Peyer's patch (tissue), 4 donors: ENCODE measurements at places on chromosomes 12 and 14. TPM values are rescaled to one million over a fixed set of nuclear protein-coding genes. Genes with fewer than 3 reads are reported as not detected.
A peak's percentile ranks its signal among the peaks of the same experiment; 100 is the strongest.

GRCh38 chr14:96811265-96811664 lies 14.1 kb downstream of the VRK1 start:
- no peaks in the 10 kb centered on the region for H3K27me3 ChIP-seq
- H3K36me3 ChIP-seq = no peaks in the 10 kb centered on the region
- DNase-seq = no peak
- no peak overlapping the region for H3K4me3 ChIP-seq
- H3K27ac ChIP-seq = no peak overlapping the region

GRCh38 chr12:38508246-38508645 lies 191.7 kb downstream of the ALG10B start:
- H3K27me3 ChIP-seq = no peaks in the 10 kb centered on the region
- no peaks in the 10 kb centered on the region for H3K4me1 ChIP-seq
- H3K27ac ChIP-seq = no peak overlapping the region
- no peak overlapping the region for H3K4me3 ChIP-seq
- DNase-seq = no peak
- no peaks in the 10 kb centered on the region for H3K36me3 ChIP-seq

- H3K36me3 ChIP-seq = no peaks in the 10 kb centered on the region
- H3K27me3 ChIP-seq = no peaks in the 10 kb centered on the region
- H3K27ac ChIP-seq = no peak overlapping the region
- no peak for DNase-seq
- H3K4me3 ChIP-seq = no peak overlapping the region
These were observed 1205.9 kb downstream of the AACS start for GRCh38 chr12:126271159-126271558.

- H3K4me3 ChIP-seq = no peak overlapping the region
- no peak for DNase-seq
- H3K27ac ChIP-seq = no peak overlapping the region
- H3K36me3 ChIP-seq = no peaks in the 10 kb centered on the region
- no peaks in the 10 kb centered on the region for H3K4me1 ChIP-seq
- no peaks in the 10 kb centered on the region for H3K27me3 ChIP-seq
These were observed 183.3 kb downstream of the CCDC59 start for GRCh38 chr12:82174936-82175335.

- H3K27ac ChIP-seq = peak overlapping the region; percentile 18
- H3K36me3 ChIP-seq = no peaks in the 10 kb centered on the region
- no peak overlapping the region for H3K4me3 ChIP-seq
- peaks cover 3% of the 10 kb centered on the region for H3K4me1 ChIP-seq
- no peaks in the 10 kb centered on the region for H3K27me3 ChIP-seq
- no peak for DNase-seq
These were observed 29.7 kb downstream of the CCDC88C start for GRCh38 chr14:91387951-91388381.

- DNase-seq = no peak
- no peaks in the 10 kb centered on the region for H3K27me3 ChIP-seq
- H3K4me3 ChIP-seq = no peak overlapping the region
- no peak overlapping the region for H3K27ac ChIP-seq
- H3K4me1 ChIP-seq = no peaks in the 10 kb centered on the region
These were observed 10.3 kb downstream of the GPRC5D start for GRCh38 chr12:12941450-12942350.

- no peak for DNase-seq
- no peaks in the 10 kb centered on the region for H3K4me1 ChIP-seq
- no peaks in the 10 kb centered on the region for H3K27me3 ChIP-seq
- no peaks in the 10 kb centered on the region for H3K36me3 ChIP-seq
These were observed 101.2 kb upstream of the EGLN3 start for GRCh38 chr14:34051966-34052657.

- no peak overlapping the region for H3K4me3 ChIP-seq
- H3K4me1 ChIP-seq = peaks cover 10% of the 10 kb centered on the region
- no peak for DNase-seq
- peak overlapping the region; percentile 11 for H3K27ac ChIP-seq
These were observed 84.6 kb upstream of the ATF7IP start for GRCh38 chr12:14280921-14281320.

- no peak overlapping the region for H3K4me3 ChIP-seq
- DNase-seq = peak; percentile 92
- no peaks in the 10 kb centered on the region for H3K36me3 ChIP-seq
- peak overlapping the region; percentile 44 for H3K27ac ChIP-seq
- no peaks in the 10 kb centered on the region for H3K27me3 ChIP-seq
These were observed 63.1 kb downstream of the ARL6IP4 start for GRCh38 chr12:123043536-123044001.

The CYP27B1 gene
- total RNA-seq = not detected

- H3K36me3 ChIP-seq = no peaks in the 10 kb centered on the region
- no peak overlapping the region for H3K4me3 ChIP-seq
- H3K27me3 ChIP-seq = no peaks in the 10 kb centered on the region
- peaks cover 25% of the 10 kb centered on the region for H3K4me1 ChIP-seq
These were observed 41.6 kb downstream of the ACACB start for GRCh38 chr12:109157986-109158385.

GRCh38 chr14:67650694-67651093 lies 23.7 kb downstream of the VTI1B start:
- no peaks in the 10 kb centered on the region for H3K27me3 ChIP-seq
- H3K4me1 ChIP-seq = no peaks in the 10 kb centered on the region
- H3K27ac ChIP-seq = no peak overlapping the region
- H3K4me3 ChIP-seq = no peak overlapping the region
- DNase-seq = no peak

DNA sequence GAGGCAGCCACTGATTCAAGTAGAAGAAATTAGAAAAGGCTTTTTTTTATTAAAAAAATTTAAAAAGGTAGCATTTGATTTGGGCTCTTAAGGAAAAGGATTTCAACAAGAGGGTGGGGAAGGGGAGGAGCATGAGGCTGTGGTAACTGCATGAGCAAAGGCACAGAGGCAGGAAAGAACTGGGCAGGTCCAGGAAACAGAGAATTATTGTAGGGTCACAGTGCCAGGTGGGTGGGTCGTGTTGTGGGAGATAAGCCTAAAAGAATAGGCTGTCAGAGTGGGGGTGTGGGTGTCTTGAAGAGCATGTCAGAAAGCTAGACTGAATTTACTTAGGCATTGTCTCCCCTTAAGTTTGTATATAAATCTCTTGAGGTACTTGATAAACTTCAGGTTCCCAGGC lies 7.8 kb downstream of the LIMA1 start:
- H3K27ac ChIP-seq = peak overlapping the region; percentile 76
- H3K36me3 ChIP-seq = no peaks in the 10 kb centered on the region
- no peak overlapping the region for H3K4me3 ChIP-seq
- peaks cover 55% of the 10 kb centered on the region for H3K4me1 ChIP-seq
- DNase-seq = peak; percentile 83

GRCh38 chr12:64931981-64932380 lies 107.5 kb downstream of the TBC1D30 start:
- no peak overlapping the region for H3K27ac ChIP-seq
- H3K27me3 ChIP-seq = no peaks in the 10 kb centered on the region
- H3K36me3 ChIP-seq = no peaks in the 10 kb centered on the region
- DNase-seq = no peak
- no peaks in the 10 kb centered on the region for H3K4me1 ChIP-seq
- no peak overlapping the region for H3K4me3 ChIP-seq

The RNF34 gene
- 83.4 TPM for total RNA-seq

DNA sequence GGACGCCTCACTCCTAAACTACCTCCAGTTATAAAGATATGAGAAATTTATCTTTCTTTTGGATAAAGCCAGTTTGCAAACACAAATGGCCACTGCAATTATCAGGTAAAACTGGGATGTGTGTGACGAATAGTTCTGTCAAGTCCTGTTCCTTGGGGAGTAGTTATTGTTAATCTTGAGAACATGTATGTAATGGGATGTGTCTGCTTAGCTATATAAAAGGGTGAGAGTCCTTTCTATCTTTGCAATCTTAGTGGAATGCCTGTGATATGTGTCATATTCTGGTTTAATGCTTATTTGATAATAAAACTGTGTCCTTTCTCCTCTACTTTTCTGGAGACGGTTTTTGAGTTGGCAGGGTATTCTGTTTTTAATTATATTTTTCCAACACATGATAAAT lies 56.1 kb upstream of the PKP2 start:
- no peaks in the 10 kb centered on the region for H3K36me3 ChIP-seq
- no peaks in the 10 kb centered on the region for H3K4me1 ChIP-seq
- no peak overlapping the region for H3K4me3 ChIP-seq
- no peaks in the 10 kb centered on the region for H3K27me3 ChIP-seq

DNA sequence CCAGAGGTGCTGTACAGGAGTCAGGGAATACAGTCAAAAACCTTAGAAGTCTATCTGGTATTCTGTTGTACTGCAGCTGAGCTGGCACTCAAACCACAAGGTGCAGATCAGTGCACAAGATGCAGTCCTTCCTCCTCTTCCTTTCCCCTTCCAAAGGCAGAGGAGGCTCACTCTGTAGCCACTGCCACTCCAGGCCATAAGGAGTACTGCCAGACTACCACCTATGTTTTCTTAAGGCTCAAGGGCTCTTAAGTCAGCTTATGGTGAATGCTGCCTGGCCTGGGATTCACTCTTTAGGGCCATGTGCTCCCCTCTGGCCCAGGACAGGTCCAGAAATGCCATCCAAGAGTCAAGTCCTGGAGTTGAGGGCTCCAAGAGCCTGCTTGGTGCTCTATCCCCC lies 200.3 kb downstream of the CRADD start:
- H3K27me3 ChIP-seq = no peaks in the 10 kb centered on the region
- H3K4me3 ChIP-seq = no peak overlapping the region
- no peaks in the 10 kb centered on the region for H3K36me3 ChIP-seq
- no peak for DNase-seq
- no peak overlapping the region for H3K27ac ChIP-seq

DNA sequence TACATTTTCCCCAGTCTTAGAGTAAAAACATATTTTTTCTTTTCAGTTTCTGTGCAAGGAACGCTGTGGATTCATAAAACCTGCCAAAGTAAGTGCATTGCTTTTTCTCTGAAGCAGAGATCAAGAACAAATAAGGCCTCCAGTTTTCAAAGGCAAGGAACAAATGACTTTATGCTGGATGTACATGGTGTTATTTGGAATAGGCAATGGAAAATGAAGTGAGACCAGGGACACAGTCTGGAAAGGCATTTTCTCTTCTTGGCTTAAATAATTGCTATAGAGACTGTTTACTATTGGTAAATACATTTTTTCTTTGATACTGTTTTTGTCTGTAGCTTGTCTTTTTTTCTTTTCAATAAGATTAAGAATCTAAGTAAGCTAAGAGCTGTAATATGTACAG lies 725.9 kb upstream of the MDGA2 start:
- no peak overlapping the region for H3K4me3 ChIP-seq
- no peak overlapping the region for H3K27ac ChIP-seq
- no peaks in the 10 kb centered on the region for H3K27me3 ChIP-seq
- DNase-seq = no peak
- H3K4me1 ChIP-seq = no peaks in the 10 kb centered on the region

GRCh38 chr14:57834001-57834598 lies 31.8 kb downstream of the SLC35F4 start:
- H3K27me3 ChIP-seq = no peaks in the 10 kb centered on the region
- no peak overlapping the region for H3K4me3 ChIP-seq
- H3K4me1 ChIP-seq = no peaks in the 10 kb centered on the region
- H3K27ac ChIP-seq = no peak overlapping the region

The ANO4 gene
- total RNA-seq = 1.7 TPM

The NTN4 gene
- total RNA-seq = 15.7 TPM

The BMP4 gene
- 26.1 TPM for total RNA-seq

- H3K36me3 ChIP-seq = no peaks in the 10 kb centered on the region
- no peaks in the 10 kb centered on the region for H3K27me3 ChIP-seq
- H3K27ac ChIP-seq = no peak overlapping the region
- no peaks in the 10 kb centered on the region for H3K4me1 ChIP-seq
- no peak for DNase-seq
These were observed 36.6 kb upstream of the PIK3C2G start for GRCh38 chr12:18224745-18225144.

GRCh38 chr12:57713209-57713608 lies 19.3 kb downstream of the OS9 start:
- H3K4me1 ChIP-seq = no peaks in the 10 kb centered on the region
- H3K27ac ChIP-seq = no peak overlapping the region
- no peaks in the 10 kb centered on the region for H3K27me3 ChIP-seq
- H3K36me3 ChIP-seq = peaks cover 47% of the 10 kb centered on the region
- H3K4me3 ChIP-seq = no peak overlapping the region

GRCh38 chr12:32454866-32455265 lies 55.5 kb downstream of the FGD4 start:
- peak overlapping the region; percentile 72 for H3K27ac ChIP-seq
- no peak overlapping the region for H3K4me3 ChIP-seq
- H3K36me3 ChIP-seq = no peaks in the 10 kb centered on the region

The TAS2R9 gene
- not detected for total RNA-seq

The INSM2 gene
- not detected for total RNA-seq

DNA sequence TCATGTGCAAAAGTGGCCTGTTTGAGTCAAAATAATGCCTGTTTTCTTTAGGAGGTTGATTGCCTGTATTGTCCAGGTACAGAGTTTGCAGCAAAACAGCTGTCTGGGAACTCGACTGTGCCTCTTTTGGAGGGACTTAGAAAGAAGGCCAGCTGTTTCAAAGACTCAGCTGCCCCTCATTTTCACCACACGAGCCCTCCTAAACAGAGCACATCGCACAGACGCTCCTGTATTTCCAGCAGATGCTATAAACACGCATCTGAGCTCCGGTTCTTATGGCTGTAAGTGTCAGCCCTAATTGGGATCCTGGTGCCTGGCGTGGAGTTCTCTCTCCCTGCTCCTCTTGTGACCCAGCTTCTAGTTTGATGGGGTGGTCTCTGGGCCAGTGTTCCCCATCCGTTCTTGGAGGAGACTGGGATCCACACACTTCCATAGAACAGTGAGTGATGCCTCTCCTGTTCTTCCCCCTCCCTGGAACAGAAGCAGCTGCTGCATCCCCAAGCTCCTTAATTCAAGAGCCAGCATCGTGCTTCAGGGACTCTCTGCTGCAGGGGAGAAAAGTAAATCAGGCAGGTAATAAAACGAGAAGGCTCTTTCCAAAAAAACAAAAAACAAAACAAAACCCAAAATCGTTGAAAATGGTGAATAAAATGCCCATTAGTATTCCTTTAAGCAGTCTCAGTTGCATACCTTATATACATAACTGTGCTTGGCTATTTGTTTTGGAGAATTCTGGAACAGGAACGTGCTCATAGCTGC lies 269.0 kb downstream of the SLC15A4 start:
- H3K4me3 ChIP-seq = no peak overlapping the region
- H3K36me3 ChIP-seq = no peaks in the 10 kb centered on the region
- H3K27ac ChIP-seq = no peak overlapping the region
- H3K4me1 ChIP-seq = no peaks in the 10 kb centered on the region
- no peak for DNase-seq

- no peaks in the 10 kb centered on the region for H3K27me3 ChIP-seq
- peaks cover 9% of the 10 kb centered on the region for H3K4me1 ChIP-seq
- no peaks in the 10 kb centered on the region for H3K36me3 ChIP-seq
- no peak overlapping the region for H3K27ac ChIP-seq
- no peak for DNase-seq
- no peak overlapping the region for H3K4me3 ChIP-seq
These were observed 6.7 kb upstream of the ALDH2 start for GRCh38 chr12:111759991-111760390.

DNA sequence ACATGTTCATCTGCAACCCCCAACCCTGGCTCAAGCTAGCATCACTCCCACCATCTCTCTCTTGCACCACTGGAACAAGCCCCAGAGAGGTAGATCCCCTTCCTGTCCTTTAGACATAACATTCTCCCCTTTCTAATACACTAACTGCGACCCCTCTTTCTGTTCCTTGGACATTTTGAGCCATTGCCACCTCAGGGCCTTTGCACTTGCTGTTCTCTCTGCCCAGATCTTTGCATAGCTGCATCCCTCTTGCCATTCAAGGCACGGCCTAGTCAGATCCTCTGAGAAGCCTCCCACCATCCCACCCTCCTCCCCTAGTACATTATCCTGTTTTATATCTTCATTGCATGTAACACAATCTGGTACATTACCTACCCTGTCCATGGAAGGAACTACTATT lies 16.5 kb downstream of the FOXN3 start:
- no peaks in the 10 kb centered on the region for H3K4me1 ChIP-seq
- no peak overlapping the region for H3K4me3 ChIP-seq
- peaks cover 5% of the 10 kb centered on the region for H3K36me3 ChIP-seq
- H3K27ac ChIP-seq = no peak overlapping the region
- H3K27me3 ChIP-seq = no peaks in the 10 kb centered on the region

- peaks cover 15% of the 10 kb centered on the region for H3K4me1 ChIP-seq
- H3K27ac ChIP-seq = no peak overlapping the region
- no peak overlapping the region for H3K4me3 ChIP-seq
These were observed 1.8 kb upstream of the GLIPR1L2 start for GRCh38 chr12:75389061-75389460.
